ENCODE measurements at places on chromosomes 12 and 14. TPM values are rescaled to one million over a fixed set of nuclear protein-coding genes. Genes with fewer than 3 reads are reported as not detected.

POLR3B gene
- total RNA-seq: 10.7 TPM

CELA1 gene
- total RNA-seq: not detected

OVCH1 gene
- not detected for total RNA-seq

TGM1 gene
- total RNA-seq: 5.6 TPM

HOXC12 gene
- not detected for total RNA-seq

- no peak for DNase-seq
These were observed 608.4 kb downstream of the LRFN5 start for GRCh38 chr14:42214981-42215491.

DNA sequence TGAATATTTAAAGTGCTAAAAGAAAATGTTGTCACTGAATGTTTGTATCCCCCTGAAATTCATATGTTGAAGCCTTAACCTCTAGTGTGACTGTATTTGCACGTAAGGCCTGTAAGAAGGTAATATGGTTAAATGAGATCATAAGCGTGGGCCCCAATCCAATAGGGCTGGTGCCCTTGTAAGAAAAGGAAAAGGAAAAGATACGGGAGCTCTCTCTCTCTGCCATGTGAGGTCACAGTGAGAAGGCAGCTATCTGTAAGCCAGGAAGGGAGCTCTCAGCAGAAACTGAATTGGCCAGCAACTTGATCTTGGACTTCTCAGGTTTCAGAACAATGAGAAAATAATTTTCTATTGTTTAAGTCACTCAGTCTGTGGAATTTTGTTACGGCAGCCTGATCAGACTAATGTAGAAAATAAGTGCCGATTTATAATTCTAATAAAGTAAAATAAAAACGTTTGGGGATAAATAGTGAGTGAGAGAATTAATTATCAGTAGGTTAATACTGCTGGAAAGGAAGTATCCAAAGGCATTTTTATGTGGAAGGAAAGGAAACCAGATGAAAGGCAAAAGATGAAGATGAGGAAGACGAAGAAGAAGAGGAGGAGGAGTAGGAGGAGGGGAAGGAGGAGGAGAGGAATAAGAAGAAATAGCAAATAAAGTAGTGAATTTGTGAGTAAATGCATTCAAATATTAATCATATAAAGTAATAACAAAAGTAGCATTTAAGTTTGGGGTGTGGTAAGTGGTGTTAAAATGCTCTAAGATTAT is 188.5 kb upstream of the KRR1 start:
- DNase-seq: no peak

DNA sequence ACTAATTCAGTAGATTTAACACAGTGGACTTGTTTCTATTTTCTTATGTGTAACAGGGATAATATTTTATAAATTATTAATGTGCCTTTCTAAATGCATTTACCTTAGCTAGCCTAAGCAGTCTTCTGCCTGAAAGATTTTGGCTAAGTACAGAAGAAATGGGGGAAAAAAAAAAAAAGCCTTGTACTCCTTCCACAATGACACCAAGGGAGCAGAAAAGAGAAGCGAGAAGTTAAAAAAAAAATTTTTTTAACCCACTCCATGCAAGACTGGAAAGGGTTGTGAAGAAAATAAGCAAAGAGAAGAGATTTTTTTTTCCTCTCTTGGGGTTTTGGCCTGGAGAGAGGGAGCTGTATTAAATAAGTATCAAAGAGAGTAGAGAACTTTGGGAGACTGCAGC is 28.7 kb downstream of the NELL2 start:
- DNase-seq: no peak

GRCh38 chr12:110316861-110317260 is 35.8 kb downstream of the ATP2A2 start:
- no peak for DNase-seq

GRCh38 chr12:48459259-48459658 is 13.1 kb upstream of the ANP32D start:
- DNase-seq: no peak

Data from HCT116 (cell line).